ENCODE measurements at places on chromosomes 5 and 9.

DNA sequence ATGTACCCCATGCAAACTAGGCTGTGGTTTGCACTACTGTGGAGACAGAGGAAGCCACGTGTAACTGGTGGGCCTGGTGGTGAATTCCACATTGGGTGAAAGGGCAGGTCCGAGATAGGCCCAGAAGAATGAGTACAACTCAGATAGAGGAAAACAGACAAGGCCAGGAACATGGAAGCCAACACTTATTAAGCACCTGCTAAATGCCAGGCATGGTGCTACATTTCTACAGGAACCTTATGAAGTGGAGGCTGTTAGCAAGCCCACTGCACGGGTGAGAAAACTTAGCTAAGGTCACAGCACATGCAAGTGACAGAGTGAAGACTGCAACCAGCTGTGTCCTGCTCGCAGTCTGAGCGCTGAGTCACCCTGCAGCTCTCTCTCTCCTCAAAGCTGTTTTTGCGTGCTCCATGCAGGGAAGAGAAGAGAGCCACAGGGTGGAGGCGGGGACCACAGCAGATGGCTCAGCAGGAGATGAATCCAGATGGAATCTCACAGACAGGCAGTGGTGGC is 65.5 kb upstream of the SPTLC1 start:
- peak; percentile 87 for DNase-seq

- no peak for DNase-seq
Observed at GRCh38 chr9:84315278-84315877, 25.2 kb downstream of the SLC28A3 start.

- no peak for DNase-seq
Observed at GRCh38 chr5:37839407-37840052, at the start of gene GDNF. TSS of gene GDNF (minus strand) at chr5:37840041. CDS start at chr5:37834796, 5,245 bp downstream.

DNA sequence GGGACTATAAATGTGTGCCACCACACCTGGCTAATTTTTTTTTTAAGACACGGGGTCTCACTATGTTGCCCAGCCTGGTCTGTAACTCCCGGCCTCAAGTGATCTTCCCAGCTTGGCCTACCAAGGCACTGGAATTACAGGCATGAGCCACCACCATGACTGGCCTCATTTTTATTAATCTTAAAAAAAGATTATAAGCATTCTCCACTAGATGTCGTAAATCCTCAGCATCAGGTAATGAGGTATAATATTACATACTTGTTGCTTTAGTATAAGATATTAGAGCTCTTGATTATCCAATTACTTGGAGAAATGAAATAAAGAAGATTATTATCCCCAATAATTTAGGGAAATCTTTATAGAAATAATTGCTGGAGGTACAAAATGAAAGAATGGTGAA is 78.2 kb upstream of the HTR1A start:
- no peak for DNase-seq

GRCh38 chr5:179271821-179272325 is 73.4 kb downstream of the ADAMTS2 start:
- DNase-seq, result no peak

DNA sequence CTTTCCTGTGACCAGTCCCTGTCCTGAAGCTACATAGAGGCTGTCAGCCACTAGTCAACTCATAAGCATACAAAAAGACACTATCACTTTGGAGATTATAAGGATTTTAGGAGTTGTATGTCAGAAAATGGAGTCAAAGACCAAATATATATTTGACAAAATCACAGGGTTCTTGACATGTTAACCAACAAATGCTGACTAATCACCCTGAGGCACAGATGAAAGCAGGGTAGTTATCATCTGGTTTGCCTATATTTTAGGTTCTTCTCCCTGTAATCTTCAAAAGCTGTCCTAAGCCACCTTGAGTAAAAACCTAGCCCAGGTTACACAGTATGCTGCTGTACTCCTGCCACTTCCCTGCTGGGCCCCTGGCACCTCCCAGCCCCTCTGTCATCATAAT is 64.7 kb upstream of the ERCC6L2 start:
- no peak for DNase-seq

DNA sequence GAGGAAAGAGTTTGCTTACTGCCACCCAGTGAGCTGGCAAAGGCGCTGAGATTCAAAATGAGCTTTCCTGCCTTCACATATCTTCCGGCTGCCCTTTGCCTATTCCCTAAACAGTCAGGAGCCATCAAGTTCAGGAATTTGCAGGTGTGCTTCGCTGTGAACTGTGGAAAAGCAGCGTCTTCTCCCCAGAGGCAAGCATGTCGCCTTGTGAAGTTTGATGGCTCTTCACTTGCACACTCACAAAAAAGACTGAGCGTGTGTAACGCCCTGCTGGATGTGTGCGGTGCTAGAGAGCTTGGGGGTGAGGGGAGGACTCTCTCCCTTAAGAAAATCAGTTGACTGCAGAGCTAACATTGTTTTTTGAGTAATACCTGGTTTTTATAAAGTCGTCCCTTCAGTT is 288.7 kb downstream of the DOCK8 start:
- DNase-seq, result no peak

GRCh38 chr9:26656003-26656870 is 236.4 kb downstream of the CAAP1 start:
- no peak for DNase-seq

GRCh38 chr5:150398722-150399523 is 13.8 kb downstream of the CD74 start:
- no peak for DNase-seq

Data from osteocyte (in vitro differentiated cells).